Breast epithelium (tissue), 4 donors: ENCODE measurements at places on chromosomes 12 and 14. TPM values are rescaled to one million over a fixed set of nuclear protein-coding genes. Genes with fewer than 3 reads are reported as not detected.

GRCh38 chr12:112946236-112947000 lies 8.1 kb downstream of the OAS3 start:
- no peaks in the 10 kb centered on the region for H3K36me3 ChIP-seq
- H3K4me1 ChIP-seq = no peaks in the 10 kb centered on the region
- H3K27me3 ChIP-seq = no peaks in the 10 kb centered on the region
- no peak overlapping the region for H3K27ac ChIP-seq

GRCh38 chr12:110733089-110733715 lies 9.5 kb downstream of the PPP1CC start:
- H3K4me1 ChIP-seq = peaks cover 15% of the 10 kb centered on the region
- DNase-seq = no peak
- H3K4me3 ChIP-seq = no peak overlapping the region

- H3K27ac ChIP-seq = no peak overlapping the region
- H3K4me3 ChIP-seq = no peak overlapping the region
- H3K4me1 ChIP-seq = no peaks in the 10 kb centered on the region
- H3K36me3 ChIP-seq = no peaks in the 10 kb centered on the region
- H3K27me3 ChIP-seq = no peaks in the 10 kb centered on the region
Observed at GRCh38 chr14:67889455-67889854, 69.9 kb downstream of the RAD51B start.

The MTERF2 gene
- 18.0 TPM for total RNA-seq

GRCh38 chr12:29733060-29733459 lies 50.7 kb downstream of the TMTC1 start:
- no peak for DNase-seq
- H3K4me3 ChIP-seq = no peak overlapping the region
- H3K36me3 ChIP-seq = no peaks in the 10 kb centered on the region
